T-helper 2 cell treated with Interferon-gamma antibody and Interleukin-4, amounts not matched to agents 100 ng/mL and 5 ng/mL, for 36 hours (primary cell): ENCODE measurements at places on chromosomes 16 and 17. TPM values are rescaled to one million over a fixed set of nuclear protein-coding genes. Genes with fewer than 3 reads are reported as not detected.

Gene CCL16
- not detected in 2 replicates for total RNA-seq

Gene HOXB13
- total RNA-seq: not detected in 2 replicates

Gene TAT
- total RNA-seq: not detected in 2 replicates

Gene ABCC12
- not detected in 2 replicates for total RNA-seq

Gene SP6
- not detected in 2 replicates for total RNA-seq
